ENCODE measurements at places on chromosomes 2 and 18.

DNA sequence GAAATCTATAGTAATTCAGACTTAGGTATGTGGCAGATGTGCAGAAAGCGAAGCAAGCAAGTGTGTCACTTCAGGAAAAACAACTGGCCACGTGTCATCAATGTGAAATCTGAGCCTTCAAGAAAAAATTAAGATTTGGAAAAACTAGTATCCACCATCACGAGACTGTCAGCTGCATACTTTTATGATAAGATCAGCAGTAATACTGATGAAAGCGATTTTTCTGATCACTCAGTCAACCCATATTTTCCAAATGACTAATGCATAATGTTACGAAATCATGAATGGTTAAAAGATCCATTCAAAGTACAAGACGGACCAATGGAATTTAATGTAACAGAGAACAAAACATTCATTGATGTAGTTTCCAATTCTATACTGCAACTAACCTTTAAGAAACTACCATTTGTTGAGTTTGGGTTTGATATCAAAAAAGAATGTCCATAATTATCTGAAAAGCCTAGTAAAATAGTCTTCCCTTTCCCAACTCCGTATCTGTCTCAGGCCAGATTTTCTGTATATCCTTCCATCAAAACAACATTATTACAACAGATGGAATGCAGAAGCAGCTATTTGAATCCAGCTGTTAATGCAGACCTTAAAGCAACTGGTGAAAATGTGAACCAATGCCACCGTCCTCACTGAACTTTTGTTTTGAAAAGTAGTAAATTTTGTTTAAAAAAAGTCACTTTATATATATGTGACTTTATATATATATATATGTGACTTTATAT is 17.0 kb upstream of the BCL2 start:
- DNase-seq: no peak

GRCh38 chr2:222753251-222753824 is 81.9 kb downstream of the MOGAT1 start:
- no peak for DNase-seq

DNA sequence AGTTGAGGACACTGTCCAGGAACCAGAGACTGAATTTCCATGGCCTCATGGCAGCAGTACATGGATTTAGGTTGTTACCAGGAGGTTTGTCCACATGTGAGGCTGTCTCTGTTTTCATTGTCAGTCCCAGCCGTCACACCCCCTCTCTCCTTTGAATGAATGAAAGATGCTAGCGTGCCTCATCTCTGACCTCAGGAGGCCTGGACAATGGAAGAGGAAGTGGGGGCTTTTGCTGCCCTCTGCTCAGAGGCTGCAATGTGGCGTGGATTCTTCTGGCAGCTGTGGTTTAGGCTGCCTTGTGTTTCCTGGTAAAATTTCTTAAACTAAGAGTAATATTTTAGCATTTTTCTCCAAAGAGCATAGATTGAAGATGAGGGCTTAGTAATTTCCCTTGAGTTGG is 47.5 kb downstream of the RAB31 start:
- no peak for DNase-seq

DNA sequence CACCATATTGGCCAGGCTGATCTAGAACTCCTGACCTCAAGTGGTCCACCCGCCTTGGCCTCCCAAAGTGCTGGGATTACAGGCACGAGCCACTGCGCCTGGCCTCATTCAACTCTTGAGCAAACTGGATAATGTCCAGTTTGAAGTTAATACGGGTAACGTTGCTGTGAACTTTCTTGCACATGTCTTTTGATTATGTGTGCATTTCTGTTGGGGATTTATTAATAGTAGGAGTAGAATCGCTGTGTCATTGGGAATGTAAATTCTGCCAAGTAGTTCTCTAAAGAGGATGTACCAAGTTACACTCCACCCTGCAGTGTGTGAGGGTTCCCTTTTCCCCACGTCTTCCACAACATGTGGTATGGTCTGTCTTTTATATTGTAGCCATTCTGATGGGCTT is 6.2 kb downstream of the IMPA2 start:
- no peak for DNase-seq

DNA sequence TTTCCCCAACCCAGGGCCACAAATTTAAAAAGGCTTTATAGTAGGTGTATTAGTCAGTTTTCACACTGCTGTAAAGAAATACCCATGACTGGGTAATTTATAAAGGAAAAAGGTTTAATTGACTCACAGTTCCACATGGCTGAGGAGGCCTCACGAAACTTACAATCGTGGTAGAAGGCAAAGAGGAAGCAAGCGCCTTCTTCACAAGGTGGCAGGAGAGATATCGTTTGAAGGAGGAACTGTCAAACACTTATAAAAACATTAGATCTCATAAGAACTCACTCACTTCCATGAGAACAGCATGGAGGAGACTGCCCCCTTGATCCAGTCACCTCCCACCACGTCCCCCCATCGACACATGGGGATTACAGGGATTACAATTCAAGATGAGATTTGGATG is 70.4 kb downstream of the FECH start:
- no peak for DNase-seq

DNA sequence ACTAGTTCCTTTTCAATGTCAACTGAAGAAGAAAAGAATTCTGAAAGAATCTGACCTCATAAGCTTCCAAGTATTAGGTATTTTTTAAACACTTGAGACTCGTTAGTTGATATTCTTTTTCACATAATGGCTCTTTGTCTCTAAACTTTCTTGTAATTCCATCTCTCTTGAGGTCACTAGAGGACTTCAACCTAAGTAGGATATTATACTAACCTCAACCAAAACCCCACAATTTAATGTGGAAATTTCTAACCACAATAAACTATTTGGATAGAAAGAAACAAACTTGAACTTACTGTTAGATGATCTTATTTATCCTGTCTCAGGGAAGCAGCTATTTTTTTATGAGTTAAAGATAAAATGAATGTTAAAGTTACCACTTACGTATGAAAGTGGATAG is 206.9 kb upstream of the FSIP2 start:
- DNase-seq: no peak

- DNase-seq: no peak
Measured at GRCh38 chr2:1141079-1141478, 190.4 kb downstream of the SNTG2 start.

DNA sequence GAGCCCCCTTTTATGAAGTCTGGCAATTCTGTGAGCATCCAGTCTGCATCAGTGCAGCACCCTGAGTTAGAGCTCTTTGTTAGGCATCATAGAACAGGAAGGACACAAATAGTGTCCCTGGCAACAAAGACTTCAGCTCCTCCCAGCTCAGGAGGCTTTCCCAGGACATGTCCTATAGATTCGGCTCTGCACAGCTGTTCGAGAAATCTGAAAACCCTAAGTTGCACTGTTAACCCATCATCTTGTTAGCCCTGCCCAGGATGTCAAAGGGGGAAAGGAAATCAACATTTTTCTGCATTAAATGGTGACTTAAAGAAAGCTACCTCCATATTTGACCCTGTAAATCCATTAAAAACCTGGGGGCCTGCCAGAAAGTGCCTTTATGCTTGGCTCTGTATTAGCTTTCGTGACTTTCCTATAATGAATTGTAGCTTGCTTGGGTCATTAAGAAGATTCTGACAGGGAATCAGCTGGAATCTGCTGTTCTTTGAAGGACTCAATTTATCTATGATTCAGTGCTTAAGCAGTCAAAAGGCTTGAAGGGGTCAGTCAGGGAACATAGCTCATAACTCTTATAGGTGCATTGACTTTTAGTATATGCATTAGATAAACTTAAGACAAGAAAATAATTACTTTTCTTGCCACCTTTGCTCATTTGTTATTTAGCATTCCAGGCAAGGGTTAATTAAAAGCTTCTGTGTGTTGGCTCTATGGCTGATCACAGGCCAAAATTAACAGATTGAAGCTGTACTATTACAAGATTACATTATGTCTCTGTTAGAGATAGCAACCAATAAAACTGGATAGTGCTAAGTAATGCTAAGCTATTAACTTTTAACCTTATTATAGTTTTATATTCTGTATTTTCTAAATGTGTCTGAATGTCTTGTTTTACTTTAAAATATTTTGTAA is 20.6 kb downstream of the ERMN start:
- no peak for DNase-seq

DNA sequence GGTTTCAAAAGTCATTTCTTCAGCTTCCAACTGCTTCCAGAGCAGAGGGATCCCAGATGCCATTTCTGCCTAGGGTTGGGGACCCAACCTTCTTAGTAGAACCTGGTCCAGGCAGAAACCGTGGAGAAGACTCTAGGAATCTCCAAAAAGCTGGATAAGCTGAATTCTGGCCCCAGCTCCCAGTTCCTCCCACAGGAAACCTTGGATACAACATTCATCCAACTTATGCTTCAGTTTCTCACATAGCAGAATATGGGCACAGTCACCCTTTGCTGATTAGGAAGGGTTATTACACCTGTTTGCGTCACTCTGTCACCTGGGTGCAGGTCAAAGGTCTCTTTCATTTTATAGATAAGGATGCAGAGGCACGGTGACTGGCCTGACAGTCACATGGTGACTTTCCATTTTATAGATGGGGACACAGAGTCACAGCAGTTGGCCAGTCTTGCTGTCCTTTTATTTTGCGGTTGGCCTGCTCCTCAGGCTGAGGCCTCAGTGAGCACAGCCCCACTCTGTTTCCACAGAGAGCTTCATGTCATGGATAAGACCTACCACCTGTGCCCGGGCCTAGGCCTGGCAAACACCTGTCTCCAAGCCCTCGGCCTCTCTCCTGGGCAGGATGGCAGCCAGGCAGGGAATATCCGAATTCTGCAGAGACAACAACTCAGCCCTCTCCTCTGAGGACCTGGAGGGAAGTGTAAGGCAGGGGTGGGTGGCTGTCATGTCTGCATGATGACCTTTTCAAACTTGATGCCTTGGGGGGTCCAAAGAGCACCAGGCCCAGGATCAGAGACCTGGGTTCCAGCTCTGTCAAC is 148.8 kb downstream of the SMAD7 start:
- DNase-seq: no peak

GRCh38 chr2:199465390-199465789 is 7.7 kb upstream of the SATB2 start:
- DNase-seq: no peak

DNA sequence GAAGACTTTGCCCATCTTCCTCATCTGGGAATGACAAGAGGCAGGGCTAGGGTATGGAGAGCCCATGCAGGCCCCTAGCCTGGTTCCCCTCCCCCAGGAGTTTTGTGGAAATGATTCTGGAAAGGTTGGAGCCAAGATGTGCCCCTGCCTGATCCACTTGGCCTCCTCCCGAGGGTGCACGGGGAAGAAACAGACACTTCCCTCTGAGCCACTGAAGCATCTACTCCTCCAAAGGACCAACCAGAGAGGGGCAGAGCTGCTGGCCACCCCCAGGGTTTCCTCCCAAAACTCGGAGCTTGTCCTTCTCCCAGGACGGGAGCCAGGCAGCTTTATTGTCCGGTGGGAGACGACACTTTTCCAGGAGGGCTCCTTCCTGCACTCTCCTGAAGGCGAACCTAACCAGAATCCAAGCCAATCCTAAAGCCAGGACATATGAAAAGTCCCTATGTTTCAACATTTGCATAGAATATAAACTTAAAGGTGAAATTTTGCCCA is 149.2 kb upstream of the COPS8 start:
- no peak for DNase-seq

All from activated CD8-positive, alpha-beta memory T cell treated with anti-CD3 and anti-CD28 coated beads for 4 hours (primary cell).